NCI-H1092 (cell line): ENCODE measurements at places on chromosomes 4 and X.

GRCh38 chrX:486325-486724 lies 99.6 kb upstream of the PPP2R3B start:
- no peak for DNase-seq

- no peak for DNase-seq
Observed at GRCh38 chr4:46081248-46081647, 42.6 kb downstream of the GABRG1 start.

GRCh38 chrX:145190801-145191389 lies 56.4 kb upstream of the SPANXN1 start:
- peak; percentile 13 for DNase-seq

DNA sequence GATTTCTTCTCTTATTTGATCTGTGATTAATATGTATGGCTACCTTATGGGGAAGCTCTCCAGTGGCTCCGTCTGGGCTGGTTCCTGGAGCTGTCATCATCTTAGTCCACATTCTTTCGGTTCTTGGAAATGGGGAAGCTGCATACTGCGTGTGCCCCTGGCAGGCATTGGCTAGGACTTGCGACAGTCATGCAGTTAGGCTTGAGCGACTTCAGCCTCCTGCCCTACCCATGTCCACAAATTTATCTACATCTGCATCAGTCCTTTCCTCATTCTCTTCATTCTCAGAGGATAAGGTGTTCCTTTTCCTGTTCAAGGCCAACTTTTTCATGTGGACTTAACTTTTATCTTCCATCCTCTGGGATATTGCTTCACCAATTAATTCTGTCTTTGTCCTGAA lies 214.2 kb downstream of the RELL1 start:
- no peak for DNase-seq

- DNase-seq: no peak
Observed at GRCh38 chr4:101282076-101282844, 65.1 kb downstream of the PPP3CA start.

- DNase-seq: no peak
Observed at GRCh38 chrX:109553862-109554261, 17.2 kb downstream of the NXT2 start.

DNA sequence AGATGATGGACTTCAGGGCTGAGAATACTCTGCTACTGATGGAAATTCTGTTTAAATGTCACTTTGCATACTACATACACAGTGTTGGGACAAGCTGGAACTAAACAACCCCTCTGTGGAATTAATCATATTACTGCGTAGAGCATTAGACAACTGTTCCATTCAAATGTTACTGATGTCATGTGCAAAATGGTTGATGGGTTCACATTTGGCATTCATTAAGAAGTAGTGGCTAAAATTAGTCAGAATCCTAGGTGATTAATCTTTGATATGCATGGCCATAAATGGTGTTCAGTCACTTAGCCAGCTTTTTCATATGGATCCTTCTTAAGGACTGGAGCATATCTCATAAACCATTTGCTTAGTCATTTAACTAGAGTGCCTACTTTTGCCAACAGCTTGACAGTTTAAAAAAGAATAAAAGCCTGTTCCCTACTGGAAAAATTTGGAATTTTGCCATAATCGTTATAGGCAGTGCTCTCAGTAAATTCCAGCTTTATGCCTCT lies 105.2 kb downstream of the RNF150 start:
- peak; percentile 59 for DNase-seq

DNA sequence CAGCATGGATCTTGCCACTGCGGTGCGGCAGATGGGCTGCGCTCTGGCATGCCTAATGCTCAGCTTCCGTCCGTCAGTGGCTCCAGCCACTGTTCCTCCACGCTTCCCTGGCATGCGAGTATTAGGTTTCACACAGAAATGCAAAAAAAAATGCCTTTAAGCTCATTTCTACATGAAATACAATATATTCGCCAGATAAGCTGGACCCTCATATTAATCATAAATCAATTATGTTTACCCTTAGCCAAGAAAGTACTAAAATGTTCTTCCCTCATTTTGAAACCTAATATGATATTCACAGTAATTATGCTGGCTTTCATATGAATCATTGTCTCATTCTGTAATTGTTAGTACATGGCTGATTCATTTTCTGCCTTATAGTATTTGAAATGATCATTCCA lies 115.5 kb upstream of the FAM241A start:
- DNase-seq: no peak

DNA sequence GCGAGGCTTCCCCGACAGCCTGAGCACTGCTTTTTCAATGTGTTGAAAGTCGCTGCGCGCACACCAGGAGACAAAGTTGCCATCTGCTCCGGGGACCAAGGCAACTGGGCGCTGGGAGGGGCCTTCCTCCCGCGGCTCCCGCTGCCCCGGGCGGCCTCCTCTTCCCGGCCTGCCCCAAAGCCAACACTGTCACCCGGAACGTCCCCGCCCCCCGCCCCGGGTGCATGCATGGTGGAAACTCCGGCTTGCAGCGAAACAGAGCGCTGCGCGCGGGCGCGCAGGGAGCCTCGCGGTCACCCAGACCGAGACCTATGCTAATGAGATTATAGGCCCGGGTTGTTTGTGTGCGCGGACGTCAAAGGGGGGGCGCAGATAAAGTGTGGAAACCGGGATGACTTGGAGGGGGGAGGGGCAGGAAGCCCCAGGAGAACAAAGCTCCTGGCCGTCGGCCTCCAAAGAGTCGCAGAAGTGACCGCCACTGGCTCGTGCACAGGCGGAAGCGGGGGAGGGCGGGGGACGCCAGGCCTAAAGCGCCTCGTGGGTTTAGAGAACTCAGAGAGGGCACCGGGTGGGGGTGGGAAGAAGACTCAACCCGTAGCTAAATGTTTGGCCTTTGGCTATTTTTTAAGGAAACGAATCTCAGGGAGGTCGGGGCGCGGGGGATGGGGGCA lies 88.8 kb downstream of the BCOR start:
- DNase-seq: peak; percentile 76

- DNase-seq: no peak
Observed at GRCh38 chr4:122065915-122066314, 86.2 kb upstream of the BLTP1 start.

GRCh38 chr4:97912156-97912555 lies 231.1 kb downstream of the STPG2 start:
- DNase-seq: no peak

DNA sequence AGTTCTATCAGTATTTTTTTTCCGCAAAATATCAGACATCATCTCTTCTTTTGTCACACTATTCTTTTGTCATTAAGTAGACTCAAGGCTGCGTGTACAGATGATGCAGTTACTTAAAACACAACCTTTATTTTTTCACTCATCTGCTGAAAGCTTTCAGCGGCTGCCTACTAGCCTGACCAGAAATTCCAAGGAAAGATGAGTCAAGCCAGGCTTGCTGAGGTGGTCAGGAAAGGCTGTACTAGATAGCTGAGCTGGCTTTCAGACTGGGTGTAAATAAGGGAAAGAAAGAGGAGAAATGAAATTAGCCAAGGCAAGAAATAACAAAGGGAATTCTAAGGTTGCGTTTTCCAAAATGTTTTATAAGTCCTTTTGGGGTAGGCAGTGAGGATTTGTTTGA lies 17.9 kb downstream of the STK26 start:
- no peak for DNase-seq

DNA sequence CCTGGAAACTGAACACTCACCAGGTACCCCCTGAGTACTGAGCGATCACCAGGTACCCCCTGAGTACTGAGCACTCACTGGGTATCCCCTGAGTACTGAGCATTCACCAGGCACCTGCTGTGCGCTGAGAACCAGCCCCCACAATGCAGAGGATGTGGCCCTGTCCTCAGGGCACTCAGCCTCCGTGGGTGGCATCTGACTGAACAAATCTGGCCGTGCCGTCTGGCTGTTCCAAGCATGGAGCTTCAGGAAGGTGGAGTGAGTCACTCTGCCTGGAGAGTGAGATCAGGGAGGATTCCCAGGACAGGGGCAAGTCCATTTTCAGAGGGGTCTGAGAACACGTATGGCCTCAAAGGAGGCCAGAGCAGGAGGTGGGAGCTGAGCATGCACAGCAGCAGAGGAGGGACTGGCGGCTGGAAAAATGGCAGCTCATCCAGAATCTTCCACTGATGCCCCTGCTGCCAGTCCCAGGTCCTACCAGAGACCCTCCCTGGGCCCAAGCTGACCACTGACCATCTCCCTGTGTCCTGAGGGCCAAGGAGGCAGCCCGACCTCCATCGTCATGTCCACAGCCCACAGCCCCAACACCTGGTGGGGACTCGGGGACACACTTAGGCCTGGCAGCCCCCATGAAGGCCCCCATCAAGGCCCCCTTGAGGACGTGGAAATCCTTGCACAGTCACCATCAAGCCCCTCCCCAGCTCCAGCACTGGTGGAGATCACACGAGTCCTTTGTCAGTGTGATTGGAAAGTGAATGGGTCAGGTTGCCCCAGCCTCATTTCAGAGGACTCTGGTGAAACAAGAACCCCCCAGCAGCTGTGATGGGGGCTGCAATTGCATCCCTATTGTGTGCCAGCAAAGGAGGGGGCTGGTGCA lies 94.1 kb downstream of the HMX1 start:
- DNase-seq: no peak

GRCh38 chrX:74521961-74522751 lies 92.3 kb downstream of the RLIM start:
- no peak for DNase-seq

- no peak for DNase-seq
Observed at GRCh38 chrX:122565952-122566351, 618.1 kb upstream of the GRIA3 start.

- no peak for DNase-seq
Observed at GRCh38 chr4:68383115-68383514, 33.2 kb upstream of the YTHDC1 start.

GRCh38 chr4:152094970-152095700 lies 334.3 kb upstream of the GATB start:
- peak; percentile 80 for DNase-seq

DNA sequence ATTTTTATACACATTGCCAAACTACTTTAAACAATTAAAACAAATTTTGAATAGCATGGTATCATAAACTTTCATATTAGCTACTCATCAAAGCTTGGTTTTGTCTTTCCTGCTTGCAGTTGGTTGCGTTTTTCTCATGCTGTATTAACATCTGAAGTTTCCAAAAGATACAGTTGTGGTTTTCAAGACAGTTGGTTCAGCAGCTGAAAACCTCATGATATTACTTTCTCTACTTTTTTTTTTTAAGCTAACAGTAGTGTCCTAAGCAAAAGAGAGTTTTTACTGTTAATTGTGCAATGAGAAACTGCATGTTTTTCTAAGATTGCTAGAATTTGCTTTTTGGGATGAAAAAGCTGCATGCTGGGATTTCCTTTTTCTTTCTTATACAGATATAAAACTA lies 15.2 kb downstream of the RUFY3 start:
- no peak for DNase-seq

GRCh38 chrX:16990839-16991238 lies 44.4 kb downstream of the REPS2 start:
- no peak for DNase-seq

GRCh38 chr4:11489453-11490083 lies 60.9 kb upstream of the HS3ST1 start:
- DNase-seq: no peak

- DNase-seq: peak; percentile 87
Observed at GRCh38 chrX:51496501-51497291, at the start of gene NUDT11. Gene NUDT11, minus strand, starts transcription at chrX:51496592. Its CDS starts 148 bp downstream, at chrX:51496444.

DNA sequence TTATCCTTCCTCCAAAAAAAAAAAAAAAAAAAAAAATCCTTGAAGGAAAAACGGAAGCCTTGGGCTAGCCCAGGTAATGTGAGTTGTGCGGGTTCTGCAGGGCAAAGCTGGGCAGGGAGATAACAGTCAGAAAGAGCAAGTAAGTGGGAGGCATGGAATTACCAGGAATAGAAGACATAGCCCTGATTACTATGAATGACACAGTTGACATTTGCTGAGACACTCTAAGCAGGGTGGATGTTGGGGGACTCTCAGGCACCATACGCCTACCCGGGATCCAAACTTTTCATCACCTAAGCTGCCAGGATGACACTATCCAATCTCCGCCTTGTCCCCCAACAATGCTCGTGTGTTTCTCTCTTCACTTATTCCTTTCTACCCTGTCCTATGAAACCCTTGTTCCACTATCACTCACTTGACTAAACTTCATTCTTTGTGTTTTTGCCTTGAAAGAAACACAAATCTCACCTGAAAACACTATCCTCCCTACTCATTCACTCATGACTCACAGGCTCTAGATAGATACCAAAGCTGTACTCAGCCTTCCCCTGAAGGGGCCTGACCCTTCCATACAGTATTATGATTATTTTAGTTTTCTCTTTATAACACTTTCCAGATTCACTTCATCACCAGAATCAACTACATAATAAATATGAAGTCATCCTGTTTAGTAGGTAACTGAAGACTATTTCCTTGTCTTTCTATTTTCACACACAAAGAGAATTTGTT lies 158.4 kb downstream of the INPP4B start:
- no peak for DNase-seq

DNA sequence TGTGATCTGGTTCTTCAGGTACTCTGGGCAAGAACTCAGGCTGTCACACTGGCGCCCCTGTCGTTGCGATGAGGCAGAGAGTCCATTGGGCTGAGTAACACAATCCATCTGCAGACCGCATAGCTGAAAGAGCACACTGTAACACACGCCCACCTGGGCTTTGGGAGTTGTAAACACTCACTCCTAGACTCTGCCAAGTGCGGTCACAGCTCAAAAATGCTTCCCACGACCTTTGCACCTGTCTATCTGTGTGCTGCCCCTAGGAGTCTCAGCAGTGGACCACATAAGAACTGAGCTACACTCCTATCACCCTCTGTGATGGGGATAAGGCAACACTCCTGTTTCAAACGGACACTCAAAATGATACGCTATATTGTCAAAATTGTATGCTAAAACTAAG lies 2028.3 kb downstream of the PCDH7 start:
- no peak for DNase-seq

GRCh38 chr4:112213856-112214255 lies 17.7 kb upstream of the AP1AR start:
- DNase-seq: no peak
